ENCODE measurements at places on chromosomes 7 and 10.
A peak's percentile ranks its signal among the peaks of the same experiment; 100 is the strongest.

- no peak for DNase-seq
These were observed 25.5 kb downstream of the FGFBP3 start for GRCh38 chr10:91883549-91884444.

DNA sequence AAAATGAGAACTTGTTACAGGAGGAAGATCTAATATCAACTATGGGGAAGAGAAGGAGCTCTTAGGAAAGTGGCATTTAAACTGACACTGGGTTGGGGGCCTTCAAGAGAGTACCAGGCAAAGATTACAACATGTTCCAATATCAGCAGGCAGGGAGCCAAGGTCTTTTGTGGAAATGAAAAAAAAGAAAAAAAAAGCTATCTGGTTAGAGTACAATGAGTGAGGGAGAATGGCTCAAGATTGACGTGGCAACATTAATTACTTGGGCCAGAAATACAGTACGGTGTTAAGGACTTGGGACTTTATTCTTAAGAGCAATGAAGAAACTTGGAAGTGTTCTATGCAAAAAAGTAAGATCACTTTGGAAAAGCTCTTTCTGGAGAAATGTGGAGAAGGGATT is 132.3 kb upstream of the CDK1 start:
- no peak for DNase-seq

DNA sequence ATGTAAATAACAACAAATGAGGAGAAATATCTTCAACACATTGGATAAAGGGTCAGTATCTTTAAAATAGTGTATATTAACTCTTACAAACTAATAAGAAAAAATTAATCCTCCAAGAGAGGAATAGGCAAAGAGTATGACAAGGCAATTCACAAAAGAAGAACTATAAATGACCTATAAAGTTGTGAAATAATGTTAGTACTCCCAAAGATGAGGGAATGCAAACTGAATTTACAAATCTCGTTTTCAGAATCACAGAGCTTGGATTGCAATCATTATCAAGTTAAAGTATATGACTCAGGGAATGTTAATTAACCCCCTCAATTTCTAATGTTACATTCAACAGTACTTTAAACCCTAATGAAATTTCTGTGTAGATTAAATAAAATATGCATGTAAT is 87.3 kb upstream of the TARP start:
- no peak for DNase-seq

DNA sequence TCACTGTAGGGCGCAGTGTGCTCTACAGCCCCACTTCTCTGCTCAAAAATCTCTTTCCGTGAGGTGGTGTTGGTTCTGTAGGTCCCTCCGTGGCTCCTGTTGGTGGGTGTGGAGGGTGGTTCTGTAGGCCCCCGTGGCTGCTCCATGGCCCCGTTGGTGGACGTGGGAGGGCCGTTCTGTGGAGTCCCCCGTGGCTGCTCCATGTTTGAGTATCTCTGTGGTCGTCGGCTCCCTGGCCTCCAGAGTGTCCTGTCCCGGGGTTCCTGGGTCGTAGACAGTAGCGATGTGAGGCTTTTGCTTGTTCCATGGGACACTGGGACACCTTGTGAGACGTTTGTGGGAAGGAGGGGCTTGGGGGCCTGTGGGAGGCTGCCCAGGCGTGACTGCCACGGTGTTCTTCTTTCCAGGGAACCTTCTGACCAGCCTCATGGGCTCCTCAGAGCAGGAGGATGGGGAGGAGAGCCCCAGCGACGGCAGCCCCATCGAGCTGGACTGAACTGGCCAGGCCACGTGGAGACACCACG is 18.6 kb downstream of the GET4 start:
- no peak for DNase-seq

DNA sequence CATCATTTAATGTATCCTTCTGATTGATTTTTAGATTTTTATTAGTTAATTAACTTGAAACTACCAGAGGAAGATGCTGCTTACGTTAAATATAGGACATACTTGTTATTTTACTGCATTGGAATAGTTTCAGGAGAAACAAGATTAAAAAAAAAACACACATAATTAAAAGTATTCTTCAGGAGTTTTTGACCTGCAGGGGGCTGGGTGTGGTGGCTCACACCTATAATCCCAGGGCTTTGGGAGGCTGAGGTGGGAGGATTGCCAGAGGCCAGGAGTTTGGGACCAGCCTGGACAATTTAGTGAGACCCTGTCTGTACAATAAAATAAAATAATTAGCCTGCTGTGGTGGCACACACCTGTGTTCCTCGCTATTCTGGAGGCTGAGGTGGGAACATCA is 10.7 kb downstream of the CBLL1 start:
- DNase-seq = no peak

GRCh38 chr10:49649294-49649693 is 30.2 kb upstream of the C10orf53 start:
- no peak for DNase-seq

- no peak for DNase-seq
These were observed 442.4 kb downstream of the TYW1 start for GRCh38 chr7:67438913-67439505.

GRCh38 chr10:121891103-121891502 is 36.7 kb downstream of the ATE1 start:
- no peak for DNase-seq

GRCh38 chr7:116527521-116527920 is 2.7 kb downstream of the CAV1 start:
- DNase-seq = no peak

GRCh38 chr7:28296571-28297483 is 115.5 kb upstream of the CREB5 start:
- no peak for DNase-seq

GRCh38 chr7:82605247-82605864 is 161.8 kb upstream of the CACNA2D1 start:
- no peak for DNase-seq

- DNase-seq = no peak
These were observed 38.0 kb downstream of the USP6NL start for GRCh38 chr10:11573497-11573896.

DNA sequence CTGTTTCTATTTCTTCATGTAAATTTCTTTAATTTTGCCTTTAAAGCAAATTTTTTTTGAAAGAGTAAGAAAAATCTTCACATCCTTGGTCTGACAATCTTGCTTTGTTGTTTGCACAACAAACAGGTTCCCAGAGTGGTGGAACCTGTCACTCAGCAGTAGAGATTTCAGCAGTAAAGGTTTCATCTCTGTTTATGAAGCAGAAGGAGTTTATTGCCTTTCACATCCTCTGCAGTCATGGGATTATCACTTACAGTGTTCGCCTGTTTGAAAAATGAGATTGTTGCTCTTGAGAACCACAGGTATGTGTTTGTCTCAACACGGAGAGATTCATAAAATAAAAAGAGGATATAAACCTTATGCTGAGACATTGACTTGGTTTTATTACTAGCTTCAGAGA is 342.6 kb downstream of the IPMK start:
- no peak for DNase-seq

- DNase-seq = no peak
These were observed 307.6 kb upstream of the PHYHIPL start for GRCh38 chr10:58868736-58869435.

DNA sequence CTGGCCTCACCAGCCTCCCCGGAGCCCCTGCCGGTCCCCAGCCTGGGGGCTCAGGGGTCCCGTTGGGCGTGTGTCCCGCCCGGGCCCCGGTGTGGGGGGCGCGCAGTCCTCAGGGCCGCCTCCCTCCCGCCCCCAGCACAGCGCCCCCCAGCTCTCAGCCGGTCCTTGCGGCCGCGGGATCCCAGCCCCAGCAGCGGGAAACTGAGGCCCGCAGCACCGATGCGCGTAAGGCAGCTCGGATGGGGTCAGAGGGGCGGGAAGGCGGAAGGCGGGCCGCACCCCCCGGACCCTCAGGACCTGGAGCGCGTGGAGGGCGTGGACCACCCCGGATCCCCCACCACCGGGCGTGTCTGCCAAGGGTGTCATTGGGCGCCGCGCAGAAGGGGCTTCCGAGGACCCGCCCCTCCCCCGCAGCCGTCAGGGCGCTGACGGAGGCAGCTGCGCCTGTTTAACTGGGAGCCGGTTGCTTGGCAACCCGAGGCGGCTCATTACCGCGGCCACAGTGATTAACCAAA is 14.9 kb downstream of the UNCX start:
- DNase-seq = no peak

DNA sequence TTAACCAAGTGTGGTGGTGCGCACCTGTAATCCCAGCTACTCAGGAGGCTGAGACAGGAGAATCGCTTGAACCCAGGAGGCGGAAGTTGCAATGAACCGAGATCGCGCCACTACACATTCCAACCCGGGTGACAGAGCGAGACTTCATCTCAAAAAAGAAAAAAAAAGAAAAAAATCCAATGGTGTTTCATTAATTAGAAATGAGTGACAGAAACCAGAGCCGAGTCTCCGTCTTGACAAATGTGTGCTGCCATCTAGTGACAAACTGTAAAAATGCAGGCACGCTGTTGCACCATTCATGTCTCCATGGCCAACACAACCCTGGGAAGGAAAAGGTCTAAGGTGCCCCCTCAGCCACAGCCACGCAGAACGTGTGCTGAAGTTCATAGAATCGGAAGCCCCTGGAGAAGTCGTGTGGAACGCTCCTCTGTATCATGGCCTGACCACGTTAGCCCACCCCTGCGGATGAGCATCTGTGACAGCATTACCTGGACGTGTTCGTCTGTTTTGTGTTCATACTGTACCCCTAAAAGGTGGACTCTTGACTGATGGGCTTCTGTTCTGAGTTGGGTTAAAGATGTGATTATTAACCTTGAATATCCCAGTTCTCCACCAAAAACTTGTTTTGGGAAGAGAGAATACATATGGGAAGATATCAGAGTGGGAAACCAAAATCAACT is 94.9 kb downstream of the LYZL2 start:
- peak; percentile 50 for DNase-seq

DNA sequence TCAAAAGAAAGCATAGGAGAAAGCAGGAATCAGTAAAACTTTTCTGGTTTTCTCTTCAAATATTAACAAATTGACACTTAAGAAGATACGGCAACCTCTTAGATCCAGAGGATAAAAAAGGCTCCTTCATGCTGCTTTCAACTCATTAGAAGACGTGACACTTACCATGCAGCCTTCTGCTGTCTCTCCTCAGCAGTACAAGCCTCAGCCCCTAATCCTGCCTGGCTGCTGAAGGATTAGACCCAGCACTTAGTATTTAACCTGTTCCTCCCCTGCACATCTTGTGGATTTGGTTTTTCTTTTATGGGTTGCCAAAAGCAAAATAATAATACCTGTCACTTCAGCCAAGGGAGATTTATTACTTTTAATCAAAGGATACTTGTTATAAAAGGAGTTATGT is 108.4 kb downstream of the LYZL1 start:
- DNase-seq = no peak

DNA sequence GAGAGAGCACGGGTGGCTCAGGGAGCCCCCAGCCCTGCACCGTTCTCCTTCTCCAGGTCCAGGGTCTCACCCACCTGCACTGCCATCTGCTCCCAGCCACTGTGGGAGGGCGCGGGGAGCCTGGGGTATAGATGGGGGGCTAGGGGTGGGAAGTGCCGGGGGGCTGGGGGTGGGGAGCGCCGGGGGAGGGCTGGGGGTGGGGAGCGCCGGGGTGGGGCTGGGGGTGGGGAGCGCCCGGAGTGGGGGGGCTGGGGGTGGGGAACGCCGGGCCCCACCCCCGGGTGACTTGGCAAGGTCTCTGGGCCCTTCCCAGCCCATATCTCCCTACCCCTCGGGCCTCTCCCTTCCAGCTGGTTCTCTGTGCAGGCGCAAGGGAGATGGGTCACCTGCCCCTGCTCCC is at the start of gene GRIFIN:
Gene GRIFIN (minus strand): TSS at position 101 of the 400 bp plus-strand sequence. CDS start 15 bp downstream, at position 86.
- DNase-seq = no peak

DNA sequence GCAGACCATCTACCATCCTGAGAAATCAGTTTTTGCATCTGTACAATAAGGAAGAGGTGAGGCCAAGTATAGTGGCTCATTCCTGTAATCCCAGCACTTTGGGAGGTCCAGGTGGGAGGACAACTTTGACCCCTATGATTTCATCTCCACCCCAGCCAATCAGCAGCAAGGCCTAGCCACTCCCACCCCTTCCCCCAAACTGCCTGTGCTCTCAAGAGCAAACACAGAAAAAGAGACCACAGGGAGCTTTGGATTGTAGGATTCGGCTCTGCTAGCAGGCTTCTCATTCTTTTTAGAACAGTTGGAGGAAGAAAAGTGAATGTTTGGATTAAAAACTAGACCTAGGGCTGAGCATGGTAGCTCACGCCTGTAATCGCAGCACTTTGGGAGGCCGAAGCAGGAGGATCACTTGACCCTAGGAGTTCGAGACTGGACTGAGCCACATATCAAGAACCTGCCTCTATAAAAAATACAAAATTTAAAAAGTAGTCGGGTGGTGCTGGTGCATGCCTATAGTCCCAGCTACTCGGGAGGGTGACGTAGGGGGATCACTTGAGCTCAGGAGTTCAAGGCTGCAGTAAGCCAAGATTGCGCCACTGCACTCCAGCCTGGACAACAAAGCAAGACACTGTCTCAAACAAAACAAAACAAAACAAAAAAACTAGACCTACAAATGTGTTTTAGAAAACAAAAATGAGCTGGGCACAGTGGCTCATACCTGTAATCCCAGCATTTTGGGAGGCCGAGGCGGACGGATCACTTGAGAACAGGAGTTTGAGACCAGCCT is 25.1 kb upstream of the PROSER2 start:
- DNase-seq = no peak

- DNase-seq = no peak
These were observed 286.8 kb downstream of the RPS24 start for GRCh38 chr10:78320506-78320905.

DNA sequence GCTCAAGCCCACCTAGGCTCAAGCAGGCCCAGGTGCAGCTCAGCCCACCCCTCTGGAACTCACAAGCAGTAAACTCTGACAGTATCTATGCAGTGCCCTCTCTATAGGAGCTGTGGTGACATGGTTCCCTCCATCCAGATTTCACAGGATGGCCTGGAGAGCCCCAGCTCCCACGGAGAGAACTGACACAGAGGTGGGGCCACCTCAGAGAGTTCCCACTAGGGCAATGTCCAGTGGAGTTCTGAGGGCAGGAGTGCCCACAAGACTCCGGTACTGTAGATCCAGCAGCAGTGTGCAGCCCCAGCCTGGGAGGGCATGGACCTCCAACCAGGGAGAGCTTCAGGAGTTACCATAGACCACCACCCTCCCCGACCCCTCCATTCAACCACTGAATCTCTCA is 37.3 kb upstream of the CNPY1 start:
- DNase-seq = no peak

DNA sequence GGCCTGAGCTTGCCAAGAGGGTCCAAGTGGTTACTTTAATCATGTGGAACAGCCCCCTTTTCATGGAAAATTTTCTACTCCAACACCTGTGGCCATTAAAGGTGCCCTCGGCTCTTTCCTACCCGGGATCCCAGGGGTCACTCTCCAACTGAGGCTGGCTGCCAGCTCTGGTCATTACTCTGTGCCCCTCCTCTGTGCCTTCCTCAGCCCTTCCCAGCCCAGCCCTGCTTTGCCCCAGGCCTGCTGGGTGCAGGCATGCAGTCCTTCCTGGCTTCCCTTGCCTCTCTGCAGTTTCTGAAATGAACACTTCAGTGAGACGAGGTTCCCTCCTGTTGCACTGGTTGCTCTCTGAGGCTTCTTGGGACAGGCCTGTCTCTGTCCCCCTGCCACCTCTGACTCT is 951.1 kb upstream of the ZNF722 start:
- DNase-seq = no peak

GRCh38 chr10:131003455-131003854 is 308.1 kb downstream of the TCERG1L start:
- DNase-seq = no peak

- DNase-seq = no peak
These were observed 22.2 kb downstream of the MMS19 start for GRCh38 chr10:97475936-97476594.
